ENCODE measurements at places on chromosomes 5 and 9. TPM values are rescaled to one million over a fixed set of nuclear protein-coding genes. Genes with fewer than 3 reads are reported as not detected.

DNA sequence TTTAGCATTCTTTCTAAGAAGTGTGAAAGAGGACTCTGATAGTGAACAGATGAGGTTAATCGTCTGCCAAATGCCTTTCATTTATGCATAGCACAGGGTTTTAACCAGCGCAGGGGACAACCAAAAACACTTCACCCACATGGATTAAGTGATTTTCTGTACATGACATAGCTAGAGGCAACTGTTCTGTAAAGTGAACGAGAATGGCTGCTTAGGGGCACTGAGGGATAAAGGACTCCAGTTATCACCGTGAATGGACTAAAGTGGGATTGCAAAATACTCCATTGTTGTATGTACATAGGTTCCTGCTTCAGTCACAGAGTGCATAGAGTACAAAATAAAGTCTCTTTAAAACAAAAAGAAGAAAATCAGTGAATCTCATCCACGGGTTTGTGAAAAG is 456.8 kb downstream of the DMAC1 start:
- DNase-seq = no peak

Gene PPIC
- 31.9 TPM for polyA plus RNA-seq

DNA sequence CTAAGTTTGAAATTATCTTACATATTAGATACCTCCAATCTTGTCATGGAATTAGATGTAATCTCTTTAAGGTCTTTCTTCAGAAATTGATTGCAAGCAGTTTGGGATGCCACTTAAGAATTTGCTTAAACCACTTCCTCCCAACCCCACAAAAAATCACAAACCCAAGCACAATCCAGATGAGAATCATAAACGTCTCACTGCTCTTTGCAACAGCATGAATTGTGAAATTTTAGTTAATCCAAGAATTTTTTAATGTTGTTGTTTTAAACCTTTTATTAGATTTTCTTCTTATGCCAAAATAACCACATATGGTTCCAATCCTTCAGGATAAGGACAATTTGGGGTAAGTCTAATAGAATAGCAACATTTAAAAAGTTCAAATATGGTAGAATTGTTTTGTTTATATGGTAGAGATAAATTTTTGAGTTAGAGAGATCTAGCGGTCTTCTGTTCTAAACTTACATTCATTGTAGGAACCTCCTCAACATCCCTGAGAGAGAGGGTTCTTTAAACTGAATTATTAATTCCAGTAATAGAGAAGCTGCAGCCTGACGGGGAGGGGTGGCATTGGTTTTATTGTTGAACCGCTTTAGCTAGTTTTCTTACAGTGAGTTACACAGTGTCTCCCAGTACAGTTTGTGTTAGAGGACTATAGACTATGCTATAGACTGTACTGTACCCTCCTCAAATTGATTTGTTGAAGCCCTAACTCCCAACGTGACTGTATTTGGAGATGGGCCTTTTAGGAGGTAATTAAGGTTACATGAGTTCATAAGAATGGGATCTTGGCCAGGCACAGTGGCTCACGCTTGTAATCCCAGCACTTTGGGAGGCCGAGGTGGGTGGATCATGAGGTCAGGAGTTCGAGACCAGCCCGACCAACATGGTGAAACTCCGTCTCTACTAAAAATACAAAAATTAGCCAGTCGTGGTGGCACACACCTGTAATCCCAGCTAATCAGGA is 24.8 kb upstream of the IL6ST start:
- DNase-seq = no peak

- no peak for DNase-seq
Observed at GRCh38 chr9:98644011-98644410, 64.7 kb downstream of the GABBR2 start.

Data from left renal cortex interstitium (tissue), 4 donors.